ENCODE measurements at places on chromosomes 2 and 18.

DNA sequence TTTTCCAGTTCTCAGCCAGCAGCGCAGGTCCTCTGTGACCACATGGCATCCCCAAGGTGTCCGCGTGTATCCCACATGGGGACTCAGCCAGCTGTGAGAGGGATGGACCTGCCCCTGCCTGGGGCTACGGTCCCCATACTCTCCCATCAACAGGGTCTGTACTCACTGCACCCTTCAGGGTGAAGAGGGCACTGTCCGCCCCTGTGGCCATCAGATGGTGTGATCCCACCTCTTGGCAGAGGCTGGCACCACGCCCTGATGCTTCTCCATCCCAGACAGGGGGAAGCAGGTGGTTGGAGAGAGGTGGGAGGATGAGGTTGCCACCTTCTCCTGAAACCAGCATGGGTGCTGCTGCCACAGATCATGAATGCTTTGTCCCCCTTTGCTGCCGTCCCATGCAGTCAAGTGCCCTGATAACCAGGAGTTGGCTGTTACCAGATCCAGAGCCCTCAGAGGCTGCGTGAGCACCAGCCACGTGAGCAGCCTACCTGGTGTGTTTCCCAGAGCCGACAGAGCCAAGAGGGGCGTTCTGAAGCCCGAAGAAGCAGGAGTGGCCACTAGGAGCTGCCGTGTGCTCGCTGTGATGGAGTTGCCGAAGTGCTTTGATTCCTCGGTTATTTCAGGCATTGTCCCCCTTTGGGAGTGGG is 93.9 kb downstream of the SH3RF3 start:
- no peak for DNase-seq

GRCh38 chr18:59459369-59460071 is 100.5 kb upstream of the LMAN1 start:
- no peak for DNase-seq

DNA sequence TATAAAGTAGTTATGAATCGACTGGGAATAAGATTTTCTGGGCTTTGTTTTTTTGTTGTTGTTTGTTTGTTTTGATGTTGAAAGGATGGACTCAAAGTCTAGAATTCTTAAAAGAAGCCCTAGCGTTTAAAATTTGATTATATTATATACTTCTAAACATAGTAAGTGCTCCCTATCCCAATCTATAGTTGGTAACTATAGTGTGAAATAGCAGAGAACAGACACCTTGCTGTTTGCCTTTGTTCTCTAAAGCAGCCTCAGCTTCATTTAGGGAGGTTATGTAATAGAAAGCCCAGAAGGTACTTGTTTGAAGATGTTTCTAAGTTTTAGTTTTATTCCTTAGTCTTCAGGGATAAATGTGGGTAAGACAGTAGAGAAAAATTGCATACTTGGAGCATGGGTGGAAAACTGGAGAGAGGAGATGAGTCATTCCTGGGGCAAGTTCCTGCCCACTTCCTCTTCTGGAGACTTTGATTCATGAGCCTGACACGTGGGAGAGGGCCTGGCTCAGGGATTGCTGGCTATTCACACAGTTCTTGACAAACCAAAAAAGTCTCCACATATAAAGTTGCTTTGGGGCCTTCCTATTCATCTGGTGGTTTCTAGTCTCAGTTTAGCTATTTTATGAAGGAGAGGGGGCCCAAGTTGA is 131.9 kb downstream of the MYO1B start:
- no peak for DNase-seq

DNA sequence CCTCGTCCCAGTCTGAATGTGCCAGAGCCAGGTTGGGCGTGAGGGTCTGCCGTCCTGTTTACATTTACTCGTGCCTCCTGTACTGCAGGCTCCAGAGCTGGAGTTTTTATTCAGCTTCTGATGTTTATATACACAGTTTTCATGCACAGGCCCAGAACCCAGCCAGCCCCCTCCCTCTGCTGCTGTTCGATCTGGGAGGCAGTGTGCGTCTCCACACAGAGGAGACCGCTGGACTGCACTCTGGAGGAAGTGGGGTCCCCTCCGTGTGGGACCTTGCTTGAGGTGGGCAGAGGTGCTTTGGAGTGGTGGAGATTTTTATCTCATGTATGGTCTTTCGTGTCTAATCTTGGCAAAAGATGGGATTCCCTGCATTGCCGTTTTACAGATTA is 90.6 kb downstream of the GLI2 start:
- DNase-seq, result no peak

DNA sequence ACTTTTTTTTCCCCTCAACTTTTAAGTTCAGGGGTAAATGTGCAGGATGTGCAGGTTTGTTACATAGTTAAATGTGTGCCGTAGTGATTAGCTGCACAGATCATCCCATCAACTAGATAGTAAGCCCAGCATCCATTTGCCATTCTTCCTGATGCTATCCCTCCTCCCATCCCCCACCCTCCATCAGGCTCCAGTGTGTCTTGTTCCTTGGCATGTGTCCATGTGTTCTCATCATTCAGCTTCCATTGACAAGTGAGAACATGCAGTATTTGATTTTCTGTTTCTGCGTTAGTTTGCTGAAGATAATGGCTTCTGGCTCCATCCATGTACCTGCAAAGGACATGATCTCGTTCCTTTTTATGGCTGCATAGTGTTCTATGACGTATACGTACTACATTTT is 47.2 kb upstream of the STON1 start:
- DNase-seq, result no peak

GRCh38 chr2:222859786-222860612 is 837 bp upstream of the ACSL3 start:
- no peak for DNase-seq

- DNase-seq, result no peak
Observed at GRCh38 chr18:9631814-9632496, 17.6 kb upstream of the PPP4R1 start.

DNA sequence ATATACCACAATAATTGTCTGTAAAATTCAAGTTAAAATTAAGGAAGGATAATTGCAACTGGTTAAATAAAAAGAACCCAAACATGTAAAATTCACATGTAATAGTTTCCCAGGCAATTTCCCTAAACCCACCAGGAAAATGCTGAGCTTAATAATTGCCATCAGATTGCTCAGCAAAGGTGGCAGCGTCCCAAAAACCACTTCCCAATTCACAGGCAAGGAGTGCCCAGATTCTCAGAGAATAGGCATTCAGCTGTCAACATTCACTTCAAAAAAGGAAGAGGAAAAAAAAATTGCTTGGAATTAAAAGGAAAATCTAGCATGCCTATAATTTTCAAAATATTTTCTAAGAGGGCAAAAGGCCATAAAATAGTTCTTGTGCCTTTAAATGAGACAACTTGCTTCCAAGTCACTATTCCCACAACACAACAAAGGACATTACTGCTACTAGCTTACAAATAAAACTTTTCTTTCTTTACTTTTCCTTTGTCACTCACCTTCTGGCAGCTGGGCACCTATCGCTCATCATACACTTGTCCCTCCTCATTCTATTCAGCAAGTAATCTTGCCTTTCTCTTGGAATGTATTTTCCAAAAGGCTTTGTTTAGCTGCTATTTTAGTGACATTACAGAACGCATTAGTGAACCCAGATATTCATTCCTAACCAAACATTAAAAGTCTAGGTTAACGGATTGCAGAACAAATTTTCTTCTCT is 15.2 kb downstream of the SRBD1 start:
- DNase-seq, result no peak

DNA sequence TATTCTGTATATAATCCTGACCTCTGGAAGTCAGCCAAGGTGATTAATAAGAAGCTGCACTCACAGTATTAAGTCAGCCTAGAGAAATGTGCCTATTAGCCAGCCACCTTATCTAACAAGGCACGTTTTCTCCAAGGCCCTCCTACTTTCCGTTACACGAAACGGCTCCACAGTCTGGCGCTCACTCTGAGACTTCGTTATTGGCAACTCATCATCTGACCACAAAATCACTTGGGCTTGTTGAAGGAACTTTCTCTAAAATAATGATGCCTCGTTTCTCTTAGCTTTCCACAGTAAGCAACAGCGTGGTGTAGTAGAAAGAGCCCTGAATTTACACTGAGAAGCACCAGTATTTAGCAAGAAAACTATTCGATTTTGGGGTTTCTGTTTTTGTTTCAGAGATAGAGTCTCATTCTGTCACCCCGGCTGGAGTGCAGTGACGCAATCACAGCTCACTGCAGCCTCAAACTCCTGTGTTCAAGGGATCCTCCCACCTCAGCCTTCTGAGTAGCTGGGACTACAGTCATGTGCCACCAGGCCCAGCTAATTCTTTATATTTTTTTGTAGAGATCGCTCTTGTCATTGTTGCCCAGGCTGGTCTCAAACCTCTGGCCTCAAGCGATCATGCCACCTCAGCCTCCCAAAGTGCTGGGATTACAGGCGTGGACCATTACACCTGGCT is 53.6 kb upstream of the SLC14A1 start:
- DNase-seq, result no peak

- DNase-seq, result no peak
Observed at GRCh38 chr18:51191128-51191717, 6.3 kb downstream of the MEX3C start.

- DNase-seq, result no peak
Observed at GRCh38 chr2:16607301-16607700, 58.3 kb downstream of the CYRIA start.

DNA sequence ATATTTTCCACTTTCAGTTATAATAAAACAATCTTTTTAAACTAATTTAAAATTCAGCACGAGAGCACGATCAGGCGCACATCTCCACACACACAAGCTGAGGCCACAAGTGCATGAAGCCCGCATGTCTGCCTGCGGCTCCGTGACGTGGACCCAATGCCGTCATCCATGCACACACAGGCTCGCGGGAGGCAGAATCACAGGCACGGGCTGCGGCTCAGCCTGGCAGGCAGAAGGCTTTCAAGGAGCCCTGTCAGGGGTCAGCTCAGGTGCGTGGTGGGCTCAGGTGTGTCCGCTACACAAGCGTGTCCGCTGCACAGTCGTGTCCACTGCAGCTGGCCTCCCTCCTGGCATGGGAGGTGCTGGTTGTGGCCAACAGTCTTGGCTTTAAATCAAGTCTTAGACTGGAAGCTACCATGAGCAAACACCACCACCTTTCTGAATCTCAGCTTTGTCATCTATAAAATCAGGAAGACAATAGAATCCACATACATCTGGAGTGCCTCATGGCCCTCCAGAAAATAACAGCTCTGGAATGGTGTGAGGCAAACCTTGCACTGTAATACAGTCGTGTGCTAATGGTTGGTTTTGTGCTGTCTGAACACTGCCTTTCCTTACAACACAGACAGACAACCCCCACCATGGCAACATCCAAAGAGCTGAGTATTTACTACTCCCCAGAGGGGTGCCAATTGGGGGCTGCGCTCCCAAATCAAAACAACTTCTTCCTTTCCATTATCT is 210.1 kb downstream of the NDUFA10 start:
- no peak for DNase-seq

DNA sequence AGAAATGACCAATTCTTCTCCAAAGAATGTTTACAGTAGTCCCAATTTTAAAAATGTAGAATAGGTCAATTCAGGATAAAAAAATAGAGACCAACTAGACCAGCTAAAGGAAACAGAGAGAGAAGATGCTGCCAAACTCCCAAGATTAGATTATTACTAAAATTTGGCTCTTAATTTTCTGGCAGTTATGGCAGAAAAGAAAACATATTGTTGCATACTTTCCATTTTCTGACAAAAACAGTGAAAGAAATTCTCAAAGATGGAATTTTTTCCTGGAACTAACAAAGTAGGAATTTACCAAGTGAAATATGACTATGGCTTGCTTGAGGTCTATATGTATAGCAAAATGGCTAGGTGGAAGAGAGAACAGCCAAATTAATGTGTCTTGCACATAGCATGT is 138.3 kb upstream of the STK17B start:
- DNase-seq, result no peak

DNA sequence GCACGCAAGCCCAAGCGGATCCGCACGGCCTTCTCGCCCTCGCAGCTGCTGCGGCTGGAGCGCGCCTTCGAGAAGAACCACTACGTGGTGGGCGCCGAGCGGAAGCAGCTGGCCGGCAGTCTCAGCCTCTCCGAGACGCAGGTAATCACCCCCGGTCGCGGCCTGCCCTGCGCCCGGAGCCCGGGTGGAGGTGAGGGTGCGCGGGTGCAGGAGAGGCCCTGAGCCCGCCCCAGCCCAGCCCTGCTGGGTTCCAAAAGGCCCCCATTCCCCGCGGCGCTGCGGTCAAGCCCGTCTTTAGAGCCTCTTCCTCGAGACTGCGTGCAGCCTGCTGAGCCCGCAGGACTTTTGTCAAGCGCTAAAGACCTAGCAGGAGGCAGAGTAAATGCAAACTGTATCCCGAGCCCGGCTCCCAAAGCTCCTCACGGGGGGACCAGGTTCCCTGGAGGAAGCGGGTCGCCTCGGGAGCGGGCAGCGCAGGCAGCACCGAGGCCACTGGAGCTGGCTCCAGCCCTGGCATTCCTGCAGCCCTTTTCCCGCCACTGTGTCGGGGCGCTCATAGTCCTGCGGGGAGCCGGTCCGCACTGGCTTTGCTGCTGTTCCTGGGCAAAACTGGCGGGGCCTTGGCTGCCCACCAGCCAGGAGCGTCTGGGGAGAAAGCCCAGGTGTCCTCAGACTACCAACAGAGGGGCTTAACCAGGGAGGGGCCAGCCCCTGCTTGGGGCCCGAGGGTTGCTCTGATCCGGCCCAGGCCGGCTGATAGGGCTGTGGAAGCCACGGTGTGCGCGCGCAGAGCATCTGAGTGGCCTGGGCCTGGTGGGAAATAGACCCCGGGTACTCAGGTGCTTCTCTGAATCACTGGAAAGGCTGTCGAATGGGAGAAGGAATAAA is 7.3 kb downstream of the EMX1 start:
- no peak for DNase-seq

GRCh38 chr18:74963820-74964446 is 245.0 kb downstream of the PTGR3 start:
- no peak for DNase-seq

GRCh38 chr2:37873749-37874330 is 51.2 kb upstream of the RMDN2 start:
- no peak for DNase-seq

DNA sequence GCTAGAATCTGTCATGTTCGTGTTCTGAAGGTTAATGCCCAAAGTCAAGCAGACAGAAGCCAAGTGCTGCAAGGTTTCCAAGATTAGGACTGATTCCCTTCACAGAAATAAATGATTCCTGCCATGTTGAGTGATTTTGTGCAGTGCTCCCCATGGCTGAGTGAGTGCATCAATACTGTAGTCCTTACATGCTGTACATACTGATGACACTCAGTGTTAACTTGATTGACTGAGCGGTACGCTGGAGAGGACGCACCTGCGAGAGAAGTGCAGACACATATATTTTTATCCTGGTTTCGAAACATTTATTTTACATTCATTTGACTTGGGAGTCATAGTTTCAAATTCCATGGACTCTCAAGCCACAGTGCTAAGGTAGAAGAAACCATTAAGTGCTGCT is 92.0 kb downstream of the ASXL3 start:
- DNase-seq, result no peak

- no peak for DNase-seq
Observed at GRCh38 chr2:127100251-127101047, 6.5 kb downstream of the BIN1 start.

- DNase-seq, result peak; percentile 5
Observed at GRCh38 chr2:32064021-32064601, 755 bp downstream of the SPAST start.

GRCh38 chr2:233584210-233584609 is 17.6 kb upstream of the USP40 start:
- DNase-seq, result no peak

GRCh38 chr18:79523206-79523735 is 127.5 kb downstream of the NFATC1 start:
- DNase-seq, result peak; percentile 28

GRCh38 chr2:126781806-126782205 is 116.9 kb upstream of the TEX51 start:
- no peak for DNase-seq
